ENCODE measurements at places on chromosomes 3 and 15. TPM values are rescaled to one million over a fixed set of nuclear protein-coding genes. Genes with fewer than 3 reads are reported as not detected.
A peak's percentile ranks its signal among the peaks of the same experiment; 100 is the strongest.

TGM5 gene
- total RNA-seq, result 0.16 TPM

ATP10A gene
- 36.6 TPM for total RNA-seq

ISLR2 gene
- 0.19 TPM for total RNA-seq

TTLL13 gene
- total RNA-seq, result 0.14 TPM

DLEC1 gene
- total RNA-seq, result 0.19 TPM

DNA sequence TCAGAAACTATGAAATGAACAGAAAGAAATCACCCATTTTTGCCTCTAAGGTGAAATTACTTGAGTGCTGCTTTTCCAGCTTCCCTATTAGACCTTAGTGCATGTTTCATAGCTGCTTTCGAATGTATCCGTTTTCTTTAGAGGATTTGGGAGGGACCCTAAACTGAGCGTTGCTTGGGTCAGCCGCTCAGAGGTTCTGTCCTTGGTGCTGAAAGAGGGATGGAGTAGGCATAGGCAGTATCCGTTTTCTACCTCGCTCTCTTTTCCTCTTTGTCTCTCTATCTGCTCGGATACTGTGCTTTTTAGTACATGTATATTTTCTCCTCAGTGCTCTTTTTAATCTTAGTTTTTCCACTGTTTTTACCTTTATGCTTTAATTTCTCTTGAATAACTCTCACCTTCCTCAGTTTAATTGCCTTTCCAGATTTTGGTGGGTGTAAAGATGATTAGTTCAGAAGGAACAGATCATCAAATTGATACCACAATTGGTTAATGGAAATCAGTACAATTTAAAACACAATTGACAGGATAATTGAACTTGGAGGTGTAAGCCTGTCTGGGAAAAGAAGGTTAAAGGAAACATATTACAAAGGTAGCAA lies at the start of gene DRD3:
Gene DRD3 (minus strand): TSS at position 283 of the 599 bp plus-strand sequence. CDS start 7,060 bp downstream, outside the sequence.
- H3K27me3 ChIP-seq, result peaks cover 16% of the 10 kb centered on the region
- no peaks in the 10 kb centered on the region for H3K4me1 ChIP-seq
- no peaks in the 10 kb centered on the region for H3K36me3 ChIP-seq
- peak; percentile 34 for DNase-seq

GRCh38 chr15:93861956-93862741 lies 369.2 kb upstream of the MCTP2 start:
- no peak overlapping the region for H3K27ac ChIP-seq
- H3K27me3 ChIP-seq, result no peaks in the 10 kb centered on the region

DNA sequence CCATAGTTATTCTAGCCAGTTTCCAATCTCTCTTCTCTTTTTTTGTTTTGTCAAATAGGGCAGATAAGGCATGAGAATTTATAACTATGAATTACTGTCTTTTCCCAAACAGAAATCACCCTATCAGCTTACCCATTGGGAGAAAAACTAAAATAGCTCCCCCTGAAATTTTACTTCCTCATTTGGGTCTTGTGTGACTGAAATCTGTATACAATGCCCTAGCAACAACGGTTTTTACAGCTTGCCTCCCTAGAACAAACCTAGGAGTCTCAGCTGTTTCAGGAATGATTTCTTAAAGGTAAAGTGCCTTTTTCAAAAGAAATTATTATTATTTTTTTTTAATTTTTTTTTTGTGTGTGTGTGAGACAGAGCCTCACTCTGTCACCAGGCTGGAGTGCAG lies 56.8 kb downstream of the CD86 start:
- H3K4me1 ChIP-seq, result no peaks in the 10 kb centered on the region
- H3K36me3 ChIP-seq, result no peaks in the 10 kb centered on the region

DNA sequence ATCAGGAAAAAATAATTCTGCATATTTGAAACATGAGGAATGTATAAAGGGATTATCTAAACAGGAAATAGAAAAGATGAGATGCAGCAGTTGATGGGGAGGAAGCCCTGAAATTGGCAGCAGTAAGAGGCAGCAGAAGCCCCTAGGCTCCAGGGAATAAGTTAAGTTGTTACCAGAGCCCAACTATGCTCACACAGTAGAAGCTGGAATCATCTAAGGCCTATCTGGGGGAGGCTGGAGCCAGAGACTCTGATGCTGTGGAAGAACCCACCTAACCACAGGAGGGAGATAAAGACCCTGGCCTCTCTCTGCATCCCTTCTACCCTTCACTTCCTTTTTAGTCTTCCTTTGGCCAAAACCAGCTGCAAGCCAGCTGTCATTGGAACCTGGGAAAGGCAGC lies 519.7 kb downstream of the DIPK2A start:
- no peak overlapping the region for H3K4me3 ChIP-seq
- DNase-seq, result no peak
- H3K4me1 ChIP-seq, result no peaks in the 10 kb centered on the region
- no peaks in the 10 kb centered on the region for H3K36me3 ChIP-seq
- H3K27me3 ChIP-seq, result no peaks in the 10 kb centered on the region

- no peak overlapping the region for H3K4me3 ChIP-seq
- no peaks in the 10 kb centered on the region for H3K36me3 ChIP-seq
- H3K27ac ChIP-seq, result no peak overlapping the region
- no peaks in the 10 kb centered on the region for H3K4me1 ChIP-seq
- no peak for DNase-seq
- H3K27me3 ChIP-seq, result no peaks in the 10 kb centered on the region
Observed at GRCh38 chr15:35596285-35596684, 50.3 kb upstream of the DPH6 start.

- no peak for DNase-seq
- H3K4me1 ChIP-seq, result no peaks in the 10 kb centered on the region
- H3K27ac ChIP-seq, result no peak overlapping the region
- H3K27me3 ChIP-seq, result no peaks in the 10 kb centered on the region
Observed at GRCh38 chr3:99972380-99973104, 141.8 kb downstream of the FILIP1L start.

DNA sequence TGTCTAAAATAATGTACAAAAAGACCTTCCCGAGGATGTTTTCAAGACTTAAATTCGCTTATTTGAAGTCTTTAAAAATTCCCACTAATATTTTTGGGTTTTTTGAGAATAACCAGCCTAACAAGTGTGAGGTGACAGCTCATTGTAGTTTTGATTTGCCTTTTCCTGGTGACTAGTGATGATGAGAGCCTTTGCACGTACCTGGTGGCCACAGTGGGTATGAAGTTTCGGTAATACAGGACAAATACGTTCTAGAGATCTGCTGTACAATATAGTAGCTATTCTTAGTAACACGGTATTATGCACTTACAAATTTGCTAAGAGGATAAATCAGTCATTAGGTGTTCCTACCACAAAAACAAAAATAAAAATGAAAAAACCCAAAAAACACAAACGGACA lies 124.9 kb downstream of the GRM7 start:
- no peaks in the 10 kb centered on the region for H3K27me3 ChIP-seq
- DNase-seq, result no peak
- no peak overlapping the region for H3K27ac ChIP-seq

DNA sequence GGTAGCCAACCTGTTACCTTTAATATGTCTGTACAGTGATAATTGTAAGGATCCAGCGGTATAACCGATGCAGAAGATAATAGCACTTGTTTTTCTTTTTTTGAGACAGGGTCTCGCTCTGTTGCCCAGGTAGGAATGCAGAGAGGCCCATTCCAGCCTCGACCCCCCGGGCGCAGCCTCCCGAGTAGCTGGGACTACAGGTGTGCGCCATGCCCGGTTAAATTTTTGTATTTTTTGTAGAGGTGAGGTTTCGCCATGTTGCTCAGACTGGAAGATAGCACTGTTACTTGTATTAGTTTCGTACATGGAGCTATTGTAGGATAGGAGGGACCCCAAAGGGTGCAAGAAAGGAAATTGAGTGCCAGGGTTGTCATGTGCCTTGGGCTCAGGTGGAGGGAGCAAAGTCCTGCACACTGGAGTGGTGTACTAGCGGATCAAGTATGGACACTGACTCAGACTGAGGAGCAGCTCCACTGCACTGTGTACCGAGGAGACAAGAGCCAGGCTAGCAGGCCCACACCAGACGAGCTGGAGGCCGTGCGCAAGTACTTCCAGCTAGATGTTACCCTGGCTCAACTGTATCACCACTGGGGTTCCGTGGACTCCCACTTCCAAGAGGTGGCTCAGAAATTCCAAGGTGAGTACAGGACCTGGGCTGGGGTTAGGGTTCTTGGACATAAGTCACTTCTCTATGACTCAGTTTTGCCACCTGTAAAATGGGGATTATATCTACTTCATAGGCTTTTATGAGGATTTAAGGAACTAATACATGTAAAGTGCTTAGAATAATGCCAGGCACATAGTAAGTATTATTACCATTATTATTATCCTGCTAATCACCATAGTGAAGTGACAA lies 1.0 kb downstream of the OGG1 start:
- peak; percentile 24 for DNase-seq
- peak overlapping the region; percentile 45 for H3K27ac ChIP-seq
- peaks cover 36% of the 10 kb centered on the region for H3K4me1 ChIP-seq
- H3K36me3 ChIP-seq, result peaks cover 19% of the 10 kb centered on the region
- H3K27me3 ChIP-seq, result no peaks in the 10 kb centered on the region
- peak overlapping the region; percentile 78 for H3K4me3 ChIP-seq

- H3K27ac ChIP-seq, result peak overlapping the region; percentile 95
- H3K4me3 ChIP-seq, result peak overlapping the region; percentile 12
- DNase-seq, result no peak
- H3K36me3 ChIP-seq, result peaks cover 12% of the 10 kb centered on the region
- no peaks in the 10 kb centered on the region for H3K27me3 ChIP-seq
Observed at GRCh38 chr3:123733341-123733740, 148.5 kb upstream of the HACD2 start.

DNA sequence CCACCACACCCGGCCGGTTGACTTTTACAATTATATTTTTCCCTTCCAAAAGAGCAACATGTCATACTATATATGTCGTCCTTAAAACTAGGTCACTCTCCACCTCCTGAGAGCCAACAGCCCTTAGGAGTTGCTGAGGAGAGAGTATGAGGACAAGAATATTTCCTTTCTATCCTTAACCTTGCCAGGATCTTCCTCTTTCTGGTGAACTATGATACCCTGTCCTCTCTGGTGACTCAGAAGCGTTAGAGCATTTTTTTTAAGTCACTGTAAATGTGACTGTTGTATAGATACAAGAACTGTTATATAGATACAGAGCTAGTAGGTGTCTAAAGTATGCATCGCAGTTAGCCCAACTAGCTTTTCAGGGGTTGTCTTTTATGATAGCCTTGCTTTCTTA lies 33.7 kb upstream of the MTHFS start:
- no peaks in the 10 kb centered on the region for H3K27me3 ChIP-seq
- H3K27ac ChIP-seq, result no peak overlapping the region
- H3K4me1 ChIP-seq, result no peaks in the 10 kb centered on the region
- no peaks in the 10 kb centered on the region for H3K36me3 ChIP-seq
- no peak for DNase-seq

DNA sequence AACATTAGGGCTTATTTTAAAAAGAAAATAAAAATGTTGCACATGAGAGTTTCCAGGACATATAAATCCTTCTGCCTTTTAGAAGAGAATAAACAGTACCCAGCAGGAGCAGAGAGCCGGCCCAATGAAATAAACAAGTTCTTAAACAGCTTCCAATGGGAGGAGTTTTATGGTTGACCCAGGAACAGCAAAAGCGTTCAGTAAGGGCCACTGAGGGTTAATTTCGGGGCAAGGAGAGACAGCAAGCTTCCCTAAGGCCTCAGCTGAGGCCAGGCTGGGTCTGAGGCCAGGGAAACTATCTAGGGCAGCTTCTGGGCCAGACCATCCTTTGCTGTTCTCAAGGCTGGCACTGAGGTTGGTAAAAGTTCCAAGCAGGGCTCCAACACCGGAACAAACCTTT lies 3.4 kb downstream of the PDZRN3 start:
- no peaks in the 10 kb centered on the region for H3K27me3 ChIP-seq
- H3K4me1 ChIP-seq, result peaks cover 11% of the 10 kb centered on the region
- H3K36me3 ChIP-seq, result no peaks in the 10 kb centered on the region
- H3K4me3 ChIP-seq, result no peak overlapping the region
- no peak overlapping the region for H3K27ac ChIP-seq

DNA sequence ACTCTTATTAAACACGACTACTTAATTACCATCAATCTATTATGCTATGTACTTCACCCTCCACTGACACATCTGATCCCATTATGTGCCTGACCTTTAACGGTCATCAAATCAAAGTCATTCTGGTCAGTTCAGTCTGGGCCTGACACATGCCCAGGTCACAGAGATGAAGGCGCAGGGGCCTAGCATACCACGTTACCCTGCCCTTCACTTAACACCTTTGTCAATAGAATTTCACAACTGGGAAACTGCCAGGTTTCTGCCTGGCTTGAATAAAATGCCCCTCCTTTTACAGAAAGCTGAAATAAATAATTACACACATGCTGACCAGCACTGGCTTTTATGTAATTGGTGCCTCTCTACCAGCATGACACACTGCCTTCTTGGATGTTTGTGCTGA lies 39.5 kb downstream of the MECOM start:
- no peaks in the 10 kb centered on the region for H3K36me3 ChIP-seq
- no peak for DNase-seq
- no peak overlapping the region for H3K4me3 ChIP-seq
- no peak overlapping the region for H3K27ac ChIP-seq
- no peaks in the 10 kb centered on the region for H3K27me3 ChIP-seq

- peak overlapping the region; percentile 38 for H3K27ac ChIP-seq
- no peak for DNase-seq
- H3K27me3 ChIP-seq, result no peaks in the 10 kb centered on the region
- H3K36me3 ChIP-seq, result peaks cover 17% of the 10 kb centered on the region
- H3K4me3 ChIP-seq, result no peak overlapping the region
Observed at GRCh38 chr3:197257711-197258110, 40.7 kb downstream of the DLG1 start.

DNA sequence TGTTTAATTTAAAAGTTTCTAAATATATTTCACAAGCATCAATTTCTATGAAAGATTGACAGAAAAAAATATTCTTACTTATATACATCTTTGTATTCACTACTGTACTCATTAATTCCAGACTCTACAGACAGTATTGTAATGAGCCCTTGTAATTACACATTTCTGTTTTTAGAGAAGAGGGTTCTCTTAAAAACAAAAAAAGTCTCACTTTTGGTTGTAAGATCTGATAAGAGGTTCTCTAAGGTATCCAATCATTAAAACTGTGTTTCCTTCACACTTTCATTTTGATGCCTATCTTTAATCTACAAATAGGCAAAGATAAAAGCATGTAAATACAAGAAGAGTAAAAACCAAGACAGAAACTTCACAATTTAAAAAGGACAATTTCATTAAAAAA lies 75.6 kb downstream of the FBXL22 start:
- H3K4me1 ChIP-seq, result no peaks in the 10 kb centered on the region
- H3K36me3 ChIP-seq, result peaks cover 23% of the 10 kb centered on the region
- no peak overlapping the region for H3K27ac ChIP-seq
- no peak for DNase-seq

GRCh38 chr3:147383617-147384016 lies 22.7 kb downstream of the ZIC4 start:
- no peak overlapping the region for H3K27ac ChIP-seq
- no peaks in the 10 kb centered on the region for H3K4me1 ChIP-seq
- H3K36me3 ChIP-seq, result no peaks in the 10 kb centered on the region
- no peak overlapping the region for H3K4me3 ChIP-seq

GRCh38 chr15:38128341-38128781 lies 124.3 kb upstream of the SPRED1 start:
- peak overlapping the region; percentile 83 for H3K27ac ChIP-seq
- H3K4me3 ChIP-seq, result peak overlapping the region; percentile 23
- H3K36me3 ChIP-seq, result no peaks in the 10 kb centered on the region

DNA sequence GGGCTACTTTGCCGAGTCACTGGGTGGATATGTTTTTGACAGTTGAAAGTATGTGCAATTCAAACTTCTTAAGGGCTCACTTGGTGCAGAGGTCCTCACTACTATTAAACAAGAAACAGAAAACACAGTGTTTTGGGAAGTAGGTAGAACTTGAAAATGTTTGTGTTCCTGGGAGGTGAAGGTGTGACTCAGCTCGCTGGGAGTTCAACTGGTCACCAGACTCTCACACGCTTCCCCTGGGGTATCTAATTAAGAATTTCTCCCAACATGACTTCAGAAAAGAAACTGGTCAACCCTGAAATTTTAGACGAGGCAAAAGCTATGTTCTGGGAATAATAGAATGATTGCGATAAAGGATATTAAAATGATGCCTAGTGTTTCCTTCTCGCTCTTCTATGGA lies 1039.8 kb upstream of the SEMA6D start:
- H3K4me1 ChIP-seq, result no peaks in the 10 kb centered on the region
- H3K27me3 ChIP-seq, result no peaks in the 10 kb centered on the region
- no peak for DNase-seq
- H3K36me3 ChIP-seq, result no peaks in the 10 kb centered on the region
- H3K27ac ChIP-seq, result no peak overlapping the region

All from astrocyte (in vitro differentiated cells and primary cell).